Stimulated activated CD8-positive, alpha-beta memory T cell treated with anti-CD3 and anti-CD28 coated beads, Interleukin-15, amount 100 ng/mL, for 24 hours (primary cell): ENCODE measurements at places on chromosomes 4 and X.

DNA sequence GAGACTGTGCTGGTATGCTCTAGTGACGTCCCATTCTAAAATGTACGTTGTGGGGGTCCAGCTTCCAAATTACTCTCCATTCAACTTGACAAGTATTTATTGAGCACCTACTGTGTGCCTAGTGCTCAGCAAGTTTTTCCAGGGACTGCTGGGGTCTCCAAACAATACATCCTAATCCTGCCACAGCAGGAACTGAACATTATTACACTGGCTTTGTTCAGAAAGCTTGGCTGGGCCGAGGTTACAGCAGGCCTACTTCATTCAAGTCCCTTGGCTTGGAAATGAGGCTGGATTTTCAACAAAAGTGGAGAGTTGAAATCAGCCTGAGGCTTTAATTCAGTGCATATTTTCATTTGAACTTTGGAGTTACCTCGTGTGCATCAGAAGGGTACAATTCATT lies 78.0 kb downstream of the GUCY2F start:
- DNase-seq: no peak

GRCh38 chr4:113955411-113955810 lies 24.0 kb downstream of the ARSJ start:
- DNase-seq: no peak

DNA sequence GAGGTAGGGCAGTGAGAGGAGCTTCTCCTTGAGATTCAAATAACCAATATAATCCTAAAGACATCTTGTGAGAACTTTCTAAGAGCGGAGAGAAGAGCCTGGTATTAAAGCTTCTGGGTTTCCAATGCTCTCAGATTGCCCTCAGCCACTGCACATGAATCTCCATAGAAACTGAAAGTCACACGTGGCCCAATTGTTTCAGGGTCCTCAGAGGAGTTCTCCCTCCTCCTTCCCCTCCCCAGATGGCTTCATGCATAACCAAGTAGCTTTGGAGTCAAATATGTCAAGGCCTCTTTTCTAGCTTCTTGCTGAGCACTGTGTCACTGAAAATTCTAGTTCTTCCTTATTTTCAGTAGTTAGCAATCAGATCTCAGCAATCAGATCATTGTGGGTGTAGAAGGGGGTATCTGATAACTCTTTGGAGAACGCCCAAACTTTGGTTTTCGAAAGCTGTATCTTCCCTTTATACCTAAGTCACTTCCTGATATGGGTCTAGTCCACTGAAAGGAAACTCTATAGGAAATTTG lies 2.2 kb downstream of the BTK start:
- DNase-seq: no peak

DNA sequence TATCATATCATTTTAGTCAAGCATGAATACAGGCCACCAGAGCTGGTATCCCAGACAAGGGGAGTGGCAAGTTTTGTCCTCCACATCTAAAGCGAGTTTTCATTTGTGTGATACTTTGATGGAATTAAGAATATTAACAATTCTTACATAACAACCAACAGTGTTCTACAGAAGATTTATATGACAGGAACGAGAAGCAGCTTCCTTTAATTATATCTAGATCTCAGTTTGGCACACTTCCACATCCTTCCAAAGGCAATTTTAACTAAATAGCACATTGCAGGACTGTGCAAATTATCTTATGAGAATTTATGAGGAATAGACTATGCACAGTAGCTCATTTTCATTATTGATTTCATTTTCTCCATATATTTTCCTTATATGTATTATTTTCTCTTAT lies 121.2 kb upstream of the GUCY1A1 start:
- DNase-seq: no peak

GRCh38 chr4:11470438-11471045 lies 41.8 kb upstream of the HS3ST1 start:
- no peak for DNase-seq

DNA sequence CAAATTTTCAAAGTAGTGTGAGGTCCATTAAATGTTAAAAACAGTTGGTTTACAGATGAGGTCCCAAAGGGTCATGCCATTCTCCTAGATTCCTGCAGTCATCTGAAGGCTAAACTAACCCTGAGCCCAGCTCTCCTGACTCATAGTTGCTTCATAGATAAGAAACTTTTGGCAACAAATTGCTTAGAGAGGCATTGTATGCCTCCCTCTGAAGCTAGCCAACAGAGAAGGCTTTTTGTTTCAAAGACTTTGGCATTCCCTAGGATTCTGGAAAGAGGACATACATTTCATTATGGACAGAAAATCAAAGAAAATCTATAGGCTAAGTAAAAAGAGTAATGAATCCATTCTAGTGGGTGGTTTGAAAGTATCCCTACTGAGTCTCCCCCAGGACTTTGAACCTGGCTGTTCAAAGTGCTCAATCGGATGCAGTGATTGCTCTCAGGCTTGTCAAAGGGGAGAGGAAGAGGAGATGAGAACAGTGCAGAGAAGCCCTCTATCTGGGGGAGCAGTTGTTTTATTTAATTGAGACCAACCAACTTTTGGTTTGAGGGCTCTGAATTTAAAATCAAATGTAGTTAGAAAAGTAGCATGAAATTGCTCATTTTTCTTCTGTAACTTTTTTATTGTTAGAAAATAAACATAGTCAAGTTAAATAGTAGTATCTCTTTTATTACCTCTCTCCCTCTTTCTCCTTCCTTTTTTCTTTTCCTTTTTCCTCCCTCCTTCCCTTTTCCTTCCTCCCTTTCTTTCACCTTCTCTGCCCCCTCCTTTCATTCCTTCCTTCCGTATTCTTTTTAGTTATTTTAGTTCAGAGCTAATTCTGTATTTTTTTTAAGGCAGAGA lies 72.3 kb upstream of the ZNF518B start:
- DNase-seq: no peak

DNA sequence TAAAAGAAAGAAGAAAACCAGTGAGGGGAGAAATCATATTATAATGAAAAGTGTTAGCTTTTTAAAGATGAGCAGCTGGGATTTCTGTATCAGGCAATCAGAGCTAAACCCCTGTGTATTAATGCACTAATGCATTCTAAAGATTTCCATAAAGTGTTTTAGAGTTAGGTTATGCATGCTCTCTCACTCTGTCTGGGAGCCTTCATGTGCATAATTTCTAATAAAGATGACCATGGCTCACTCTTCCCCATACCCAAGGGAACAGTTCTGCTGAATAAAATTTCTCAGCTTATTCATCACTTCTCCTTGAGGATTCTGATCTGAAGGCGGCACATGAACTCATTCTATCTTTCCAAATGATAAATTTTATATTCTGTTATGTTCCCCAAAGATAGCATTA lies 129.4 kb downstream of the DKK2 start:
- DNase-seq: no peak

GRCh38 chrX:154352466-154352865 lies 22.0 kb downstream of the FLNA start:
- no peak for DNase-seq

- no peak for DNase-seq
Measured at GRCh38 chr4:62302710-62303109, 1102.6 kb downstream of the ADGRL3 start.

DNA sequence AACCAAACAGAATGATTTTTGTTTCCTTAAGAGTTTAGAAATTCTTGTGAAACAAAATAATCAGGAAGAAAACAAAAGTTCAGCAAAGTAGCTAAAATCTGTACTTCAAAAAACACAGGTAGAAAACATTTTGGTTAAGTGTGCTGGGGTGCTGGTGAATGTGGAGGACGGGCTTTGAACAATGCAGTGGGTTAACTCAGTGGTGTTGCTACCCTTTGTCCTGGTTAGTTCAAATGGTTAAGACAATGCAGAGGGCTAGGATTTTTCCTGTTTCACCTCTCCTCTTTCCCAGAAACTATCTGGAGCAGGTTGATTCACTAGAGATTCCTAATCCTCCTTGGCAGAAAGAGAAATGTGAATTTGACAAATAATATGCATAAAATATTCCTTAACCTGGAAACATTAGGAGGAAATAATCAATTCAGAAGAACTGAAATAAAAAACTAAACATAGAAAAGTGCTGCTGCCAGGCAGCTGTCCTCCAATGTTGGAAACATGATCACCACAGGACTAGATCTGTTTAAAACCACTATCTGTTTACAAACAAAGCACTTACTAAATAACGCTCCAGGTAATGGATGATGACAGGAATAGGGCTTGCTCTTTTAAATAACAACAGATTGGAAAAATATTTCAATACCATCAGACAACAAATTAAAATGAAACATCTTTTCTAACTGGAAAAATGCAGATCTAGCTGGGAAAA lies 148.9 kb downstream of the MAML3 start:
- DNase-seq: no peak

- DNase-seq: no peak
Measured at GRCh38 chr4:145885666-145886065, 53.0 kb downstream of the ZNF827 start.

GRCh38 chr4:187903106-187903505 lies 92.5 kb upstream of the ZFP42 start:
- DNase-seq: no peak

DNA sequence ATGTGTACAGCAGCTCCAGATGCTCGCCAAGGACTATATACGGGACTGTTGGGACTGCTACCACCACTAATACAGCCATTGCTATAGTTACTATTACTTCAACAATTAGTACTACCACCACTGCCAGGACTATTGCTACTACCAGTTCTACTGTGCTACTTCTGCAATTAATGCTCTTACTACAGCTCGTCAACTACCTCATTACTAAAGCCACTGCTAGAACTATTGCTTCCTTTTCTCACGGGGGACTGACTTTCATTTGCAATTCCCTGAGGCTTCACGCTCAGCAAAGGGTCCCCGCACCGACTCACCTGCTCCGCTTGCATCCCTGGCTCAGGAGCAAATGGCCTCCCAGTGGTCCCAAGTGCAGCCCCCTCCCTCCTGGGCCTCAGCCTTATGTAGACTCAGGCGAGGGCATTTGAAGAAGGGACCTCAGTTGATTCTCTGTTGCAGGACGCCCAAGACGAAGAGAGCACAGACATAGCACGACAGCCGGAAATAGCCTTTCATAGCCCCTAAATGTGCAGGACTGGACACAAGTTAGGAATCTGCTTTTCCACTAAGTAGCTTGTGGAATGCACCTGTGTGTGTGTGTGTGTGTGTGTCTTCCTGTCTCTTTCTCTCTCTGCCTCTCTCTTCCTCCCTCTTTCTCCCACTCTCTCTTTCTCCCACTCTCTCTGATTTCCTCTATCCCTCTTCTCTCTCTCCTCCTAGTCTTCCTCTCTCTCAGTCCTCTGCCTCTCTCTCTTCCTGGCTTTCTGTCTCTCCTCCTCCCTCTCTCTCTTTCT lies 294.8 kb downstream of the ASMT start:
- DNase-seq: no peak
